ENCODE measurements at places on chromosomes 12 and 14.

- DNase-seq, result no peak
Measured at GRCh38 chr12:57148469-57149244, 1.2 kb upstream of the LRP1-AS start.

GRCh38 chr14:92437729-92438285, 75.8 kb upstream of the RIN3 start:
- no peak for DNase-seq

- DNase-seq, result no peak
Measured at GRCh38 chr14:68951035-68951797, 27.9 kb downstream of the ACTN1 start.

GRCh38 chr12:132167611-132168310, 23.5 kb downstream of the NOC4L start:
- no peak for DNase-seq

DNA sequence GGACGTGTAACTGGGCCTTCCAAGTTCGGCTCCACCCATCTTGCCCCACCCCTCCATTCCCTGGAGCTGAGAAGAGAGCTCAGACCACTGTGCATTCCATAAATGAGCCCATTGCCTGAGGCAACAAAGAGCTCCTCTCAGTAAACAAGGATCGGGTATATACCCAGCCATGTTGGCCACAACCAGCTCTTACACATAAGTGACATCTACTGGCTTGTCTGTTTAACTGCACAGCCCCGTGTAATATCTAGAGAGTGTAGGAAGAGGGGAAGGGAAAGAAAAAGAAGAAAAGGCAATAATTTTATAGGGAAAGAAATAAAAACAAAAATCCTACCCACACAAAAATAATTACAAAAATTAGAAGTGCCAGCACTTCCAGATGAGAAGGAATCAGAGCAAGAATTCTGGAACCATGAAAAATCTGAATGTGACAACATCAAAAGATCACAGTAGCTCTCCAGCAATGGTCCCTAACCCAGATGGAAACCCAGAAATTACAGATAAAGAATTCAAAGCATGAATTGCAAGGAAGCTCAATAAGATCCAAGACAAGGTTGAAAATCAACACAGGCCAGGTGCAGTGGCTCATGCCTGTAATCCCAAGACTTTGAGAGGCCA, 308.1 kb downstream of the RPAP3 start:
- DNase-seq, result no peak

DNA sequence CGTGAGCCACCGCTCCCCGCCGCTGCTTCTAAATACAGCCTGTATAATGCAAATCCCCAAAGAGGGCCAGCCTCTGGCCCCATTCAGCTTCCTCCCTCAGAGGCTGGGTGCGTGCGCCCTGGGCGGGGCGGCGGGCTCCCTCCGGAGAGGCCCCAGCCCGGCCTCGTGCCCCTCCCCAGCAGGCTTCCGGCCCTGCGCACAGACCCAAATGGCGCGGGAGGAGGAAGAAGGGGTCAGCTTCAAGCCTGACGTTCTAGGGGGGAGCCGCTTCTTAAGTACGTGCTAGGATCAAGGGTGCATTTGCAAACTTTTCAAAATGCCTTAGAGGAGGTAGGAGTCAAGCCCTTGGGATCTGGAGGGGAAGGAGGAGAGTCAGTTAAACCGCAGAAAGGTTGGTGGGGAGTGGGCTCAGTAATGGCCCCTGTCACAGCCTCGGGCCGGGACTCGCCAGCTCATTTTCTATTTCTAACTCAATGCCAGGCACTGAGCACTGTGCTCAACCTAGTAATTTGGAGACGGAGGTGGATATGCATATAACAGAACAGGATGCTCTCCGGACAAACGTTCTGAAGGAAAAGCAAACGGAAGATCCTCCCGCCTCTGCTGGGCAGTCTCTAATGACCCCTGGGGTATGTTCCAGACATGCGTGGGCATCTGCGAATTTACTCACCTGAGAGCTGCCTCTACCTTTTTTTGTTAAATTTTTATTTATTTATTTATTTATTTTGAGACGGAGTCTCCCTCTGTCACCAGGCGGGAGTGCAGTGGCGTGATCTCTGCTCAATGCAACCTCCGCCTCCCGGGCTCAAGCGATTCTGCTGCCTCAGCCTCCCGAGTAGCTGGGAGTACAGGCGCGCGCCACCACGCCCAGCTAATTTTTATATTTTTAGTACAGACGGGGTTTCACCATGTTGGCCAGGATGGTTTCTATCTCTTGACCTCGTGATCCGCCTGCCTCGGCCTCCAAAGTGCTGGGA, 32.3 kb downstream of the NINJ2 start:
- peak; percentile 53 for DNase-seq

DNA sequence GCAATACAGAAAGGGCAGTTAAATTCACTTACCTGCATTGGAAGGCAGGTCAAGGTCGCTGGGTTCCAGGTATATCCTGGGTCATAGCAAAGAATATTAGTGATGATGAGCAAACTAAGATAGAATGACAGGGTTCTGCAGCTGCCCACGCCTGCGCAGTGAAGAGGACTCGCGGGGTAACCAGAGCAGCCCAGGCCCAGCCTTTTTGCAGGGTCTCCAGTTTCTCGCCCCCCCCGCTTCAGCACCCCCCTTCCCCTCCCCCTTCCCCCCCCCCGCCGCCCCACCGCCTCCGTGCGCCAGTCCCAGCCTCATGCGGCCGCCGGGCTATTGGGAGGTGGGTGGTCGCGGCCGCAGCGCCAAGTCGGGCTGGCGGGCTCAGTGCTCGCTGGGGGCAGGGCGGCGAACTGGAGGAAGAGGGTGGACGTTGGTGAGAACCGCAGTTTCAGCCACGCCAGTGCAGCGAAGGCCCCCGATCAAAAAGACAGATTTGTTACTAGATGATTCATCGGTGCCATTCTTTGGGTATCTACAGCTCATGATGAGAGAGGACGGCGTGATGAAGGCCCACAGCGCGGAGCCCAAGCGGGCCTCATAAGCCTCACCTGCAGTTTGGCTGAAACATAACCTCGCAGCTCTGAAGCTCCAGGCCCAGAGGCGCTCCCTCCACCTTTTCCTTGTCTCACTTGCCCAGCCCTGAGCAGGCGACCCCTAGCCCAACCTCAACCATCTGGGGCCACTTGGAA, 20.2 kb downstream of the SLC2A3 start:
- DNase-seq, result no peak

DNA sequence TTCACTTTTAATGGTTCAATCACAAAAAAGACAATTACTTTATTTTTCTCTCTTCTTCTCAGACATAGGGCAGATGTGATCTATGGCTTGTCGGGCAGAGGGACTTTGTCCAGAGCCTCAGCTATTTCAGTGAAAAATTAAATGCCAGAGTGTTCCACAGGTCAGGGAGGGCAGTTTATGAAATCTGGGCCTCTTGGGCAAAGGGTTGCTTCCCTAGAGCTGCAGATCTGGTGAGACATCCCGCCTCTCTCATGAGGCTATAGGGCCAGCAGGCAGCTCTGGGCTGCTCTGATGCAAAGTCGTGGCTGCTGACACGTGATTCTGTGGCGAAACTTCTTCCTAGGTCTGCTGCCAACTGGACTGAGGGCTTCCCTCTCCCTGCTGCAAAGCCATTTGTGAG, 6.0 kb downstream of the CLMN start:
- no peak for DNase-seq

- no peak for DNase-seq
Measured at GRCh38 chr14:21066882-21067502, 3.1 kb upstream of the ARHGEF40 start.

DNA sequence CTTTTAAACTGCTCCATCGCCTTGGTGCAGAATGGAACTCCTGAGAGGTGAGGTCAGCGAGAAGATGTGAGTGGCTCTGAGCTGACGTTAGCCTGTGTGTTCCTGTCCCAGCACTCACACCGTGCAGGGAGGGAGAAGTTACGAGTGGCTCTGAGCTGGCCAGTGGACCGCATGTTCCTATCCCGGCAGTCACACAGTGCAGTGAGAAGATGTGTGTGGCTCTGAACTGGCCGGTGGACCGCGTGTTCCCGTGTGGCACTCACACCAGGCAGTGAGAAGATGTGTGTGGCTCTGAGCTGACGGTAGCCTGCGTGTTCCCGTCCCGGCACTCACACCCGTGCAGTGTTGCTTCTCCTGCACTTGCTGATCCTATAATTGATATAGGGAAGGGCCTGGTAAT, 59.9 kb downstream of the VCPKMT start:
- DNase-seq, result no peak

DNA sequence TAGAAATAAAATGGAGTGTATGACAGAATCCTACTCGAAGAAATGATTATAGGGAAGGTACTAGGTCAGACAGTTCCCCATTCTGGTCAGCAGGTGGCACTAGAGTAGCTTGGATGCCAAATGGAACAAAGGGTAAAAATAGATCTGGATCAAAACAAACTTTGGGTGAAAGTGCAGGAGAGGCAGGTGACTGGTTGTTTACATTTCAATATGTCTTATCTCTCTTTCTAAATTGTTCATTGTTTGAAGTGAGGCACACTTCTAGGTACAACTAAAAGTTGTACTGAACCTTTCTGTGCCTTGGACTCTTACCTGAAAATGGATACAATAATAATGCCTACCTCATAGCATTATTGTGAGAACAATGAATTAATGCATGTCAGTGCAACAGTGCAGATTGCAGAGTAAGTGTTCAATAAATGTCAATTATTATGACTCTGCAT, 62.0 kb upstream of the OSBPL8 start:
- DNase-seq, result peak; percentile 46

DNA sequence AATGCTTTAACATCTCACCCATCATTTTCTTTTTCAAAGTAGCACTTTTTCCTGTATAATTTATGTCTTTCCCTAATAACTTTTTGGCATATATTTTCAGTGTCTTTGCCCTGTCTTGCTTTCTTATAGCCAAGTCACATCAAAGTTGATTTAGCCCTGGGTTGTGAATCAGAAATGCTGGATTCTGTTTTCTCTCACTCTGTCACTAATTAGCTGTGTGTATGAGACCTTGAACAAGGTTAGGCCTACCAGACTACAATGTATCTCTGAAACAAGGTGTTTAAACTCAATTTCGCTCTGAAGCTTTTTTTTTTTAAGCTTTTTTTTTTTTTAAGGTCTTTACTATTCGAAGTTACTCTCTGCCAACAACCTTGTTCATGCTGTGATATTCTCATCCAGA, 25.7 kb downstream of the CNOT2 start:
- DNase-seq, result no peak

DNA sequence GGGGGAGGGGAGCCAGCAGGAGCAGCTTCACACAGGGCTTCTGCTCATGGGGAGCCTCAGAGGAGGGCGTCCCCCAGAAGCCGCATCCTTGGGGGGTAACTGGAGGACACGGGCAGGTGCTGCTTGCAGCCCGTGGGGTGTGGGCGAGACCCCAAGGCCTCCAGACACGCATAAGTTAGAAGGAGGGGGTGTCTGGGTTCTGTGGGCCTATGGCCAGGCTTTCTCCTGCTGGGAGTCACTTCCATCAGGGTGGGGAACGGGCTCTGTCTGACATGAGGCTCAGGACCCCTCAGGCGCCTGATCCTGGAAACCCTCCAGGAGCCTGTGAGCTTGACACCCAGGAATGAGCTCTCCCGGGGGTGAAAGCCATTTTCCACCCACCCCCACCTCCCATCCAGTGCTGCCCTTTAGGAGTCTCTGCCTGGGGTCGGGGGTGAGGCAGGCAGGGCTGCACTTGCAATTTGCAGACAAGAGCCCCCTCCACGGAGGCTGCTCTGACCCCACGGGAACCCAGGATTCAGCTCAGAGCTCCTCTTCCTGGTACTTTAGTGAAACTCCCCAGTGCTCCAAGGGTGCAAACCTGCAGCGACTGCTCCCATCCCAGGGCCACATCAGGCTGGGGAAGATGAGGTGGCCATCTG, 325.7 kb downstream of the ADGRD1 start:
- DNase-seq, result no peak

GRCh38 chr12:51836827-51837173, 11.7 kb downstream of the FIGNL2 start:
- no peak for DNase-seq

DNA sequence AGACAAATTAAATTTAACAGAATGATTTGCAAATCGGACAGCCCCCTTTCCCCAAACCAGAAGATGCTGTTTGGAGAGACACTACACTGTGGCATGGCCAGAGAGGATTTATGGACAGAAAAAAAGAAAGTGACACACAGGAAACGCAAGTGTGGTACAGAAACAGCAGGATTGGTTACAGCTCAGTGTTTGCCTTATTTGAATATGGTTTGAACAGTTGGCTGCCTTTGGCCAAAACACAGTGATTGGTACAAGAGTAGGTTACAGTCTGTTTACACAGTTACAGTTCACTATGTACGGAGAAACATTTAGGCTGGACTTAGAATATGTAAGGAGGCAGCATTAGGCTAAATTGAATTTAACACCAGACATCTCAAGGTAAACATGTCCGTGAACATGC, 335.3 kb downstream of the NPAS3 start:
- DNase-seq, result no peak

GRCh38 chr14:85531587-85532373, 1.8 kb downstream of the FLRT2 start:
- no peak for DNase-seq

DNA sequence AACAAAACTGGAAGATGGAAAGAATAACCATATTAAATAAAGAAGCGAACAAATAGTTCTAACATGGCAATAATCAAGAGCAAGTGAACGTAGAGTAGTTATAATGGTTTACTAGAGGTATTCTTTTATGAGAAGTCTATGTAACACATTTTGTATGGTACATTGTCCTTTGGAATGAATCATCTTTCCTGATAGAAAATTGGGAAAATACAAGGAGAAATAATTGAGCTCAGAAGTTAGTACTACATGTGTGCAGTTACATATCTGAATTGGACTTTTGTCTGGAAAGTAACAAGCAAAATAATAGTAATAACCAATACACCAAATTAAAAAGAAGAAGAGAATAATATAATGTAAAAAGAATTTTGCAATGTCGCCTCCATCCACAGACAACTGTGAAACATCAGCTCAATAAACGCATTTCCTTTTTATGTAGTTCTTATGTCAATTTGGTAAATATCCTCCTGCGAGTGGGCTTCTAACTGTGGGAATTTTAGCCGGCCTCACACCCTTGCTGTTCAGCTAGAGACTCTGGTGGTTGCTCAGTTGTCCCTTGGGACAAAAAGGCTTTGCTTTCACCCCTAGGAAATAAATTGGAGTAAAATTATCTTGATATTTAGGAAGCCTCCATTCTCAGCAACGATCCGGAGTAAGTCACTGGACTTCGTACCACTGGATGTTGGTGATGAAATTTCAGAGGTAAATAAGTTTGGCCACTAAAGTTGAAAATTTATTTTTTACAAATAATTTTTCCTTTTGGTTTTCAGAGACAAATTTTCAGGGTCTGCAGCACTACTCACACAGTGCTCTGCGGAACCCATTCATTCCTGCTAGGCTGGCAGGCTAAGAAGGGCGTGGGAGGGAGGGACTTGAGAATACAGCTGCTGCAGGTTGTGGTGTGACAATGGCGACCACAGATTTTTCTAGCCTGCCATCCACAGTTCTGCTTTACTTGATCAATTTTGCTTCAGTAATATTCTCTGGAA, 1.1 kb upstream of the TUBA1A start:
- no peak for DNase-seq

DNA sequence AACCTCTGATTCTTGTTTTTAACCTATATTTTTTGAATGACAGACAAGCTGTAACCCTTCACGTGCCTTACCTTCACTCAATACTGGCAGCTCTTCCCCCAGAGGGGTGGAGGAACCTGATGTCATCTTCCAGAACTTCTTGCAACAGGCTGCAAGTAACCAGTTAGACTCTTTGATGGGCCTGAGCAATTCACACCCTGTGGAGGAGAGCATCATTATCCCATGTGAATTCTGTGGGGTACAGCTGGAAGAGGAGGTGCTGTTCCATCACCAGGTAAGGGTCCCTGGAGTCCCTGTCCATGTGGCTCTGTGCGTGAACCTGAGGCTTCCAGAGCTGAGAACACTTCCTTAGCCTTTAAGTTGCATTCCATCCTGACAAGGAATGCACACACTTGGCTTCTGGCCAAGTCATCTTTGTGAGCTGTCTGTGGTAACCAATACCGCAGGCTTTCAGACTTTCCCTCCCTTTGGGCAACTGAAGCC, 22.7 kb downstream of the TRAFD1 start:
- no peak for DNase-seq
